ENCODE measurements at places on chromosomes 7 and 10.
A peak's percentile ranks its signal among the peaks of the same experiment; 100 is the strongest.

DNA sequence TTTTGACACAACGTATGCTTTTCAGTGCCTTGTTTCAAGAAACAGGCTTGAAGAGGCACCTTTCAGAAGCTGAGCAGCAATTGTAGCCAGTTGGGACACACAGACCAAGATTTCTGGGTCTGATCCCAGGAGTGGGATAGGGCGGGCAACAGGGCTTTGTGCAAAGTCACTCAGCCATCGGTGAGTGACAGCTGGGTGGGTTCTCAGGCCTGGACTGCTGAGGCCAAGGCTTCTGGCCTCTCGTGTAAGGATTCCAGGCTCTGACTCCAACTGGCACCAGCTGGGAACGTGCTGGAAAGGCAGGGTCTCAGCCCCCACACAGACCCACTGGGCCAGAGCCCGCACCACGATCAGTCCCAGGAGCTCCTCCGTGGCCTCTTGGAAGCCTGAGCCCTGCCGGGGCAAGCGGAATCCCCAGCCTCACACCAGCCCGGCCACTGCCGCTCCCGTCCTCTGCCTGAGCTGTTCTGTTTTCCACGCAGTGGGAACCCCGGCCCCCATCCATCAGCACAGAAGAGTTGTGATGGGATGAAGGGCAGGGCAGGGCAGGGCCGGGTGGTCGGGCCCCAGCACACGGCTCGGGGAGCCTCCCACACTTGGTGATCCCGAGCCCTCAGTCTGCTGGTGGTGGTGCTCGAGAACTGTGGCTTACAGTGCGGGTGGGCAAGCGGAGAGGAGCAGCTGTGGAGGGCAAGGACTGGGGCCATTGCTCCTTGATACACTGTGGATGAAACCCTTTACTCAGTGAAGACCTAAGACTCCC lies 46.8 kb downstream of the VIPR2 start:
- H3K27me3 ChIP-seq, result no peaks in the 10 kb centered on the region
- no peak overlapping the region for H3K27ac ChIP-seq
- no peak for DNase-seq
- H3K4me3 ChIP-seq, result no peak overlapping the region
- H3K36me3 ChIP-seq, result no peaks in the 10 kb centered on the region
- H3K4me1 ChIP-seq, result no peaks in the 10 kb centered on the region

DNA sequence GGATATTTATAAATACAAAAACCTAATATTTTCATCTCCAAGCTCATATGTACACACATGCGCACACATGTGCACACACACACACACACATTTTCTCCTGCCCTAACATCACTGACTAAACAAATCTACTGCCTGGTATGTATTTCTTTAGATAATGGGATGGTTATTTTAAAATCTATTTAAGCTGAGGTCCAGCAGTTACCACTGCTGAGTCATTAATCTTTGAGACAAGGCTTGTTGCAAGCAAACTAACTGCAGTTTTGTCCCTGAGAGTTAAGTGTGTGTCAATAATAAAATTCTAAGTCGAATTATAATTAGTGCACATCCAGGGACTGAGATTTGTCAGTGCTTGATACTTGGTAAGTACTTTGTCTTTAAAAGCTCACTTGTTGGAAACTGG lies 135.1 kb downstream of the VPS50 start:
- no peaks in the 10 kb centered on the region for H3K27me3 ChIP-seq
- no peaks in the 10 kb centered on the region for H3K36me3 ChIP-seq
- peak; percentile 0 for DNase-seq
- no peak overlapping the region for H3K27ac ChIP-seq

DNA sequence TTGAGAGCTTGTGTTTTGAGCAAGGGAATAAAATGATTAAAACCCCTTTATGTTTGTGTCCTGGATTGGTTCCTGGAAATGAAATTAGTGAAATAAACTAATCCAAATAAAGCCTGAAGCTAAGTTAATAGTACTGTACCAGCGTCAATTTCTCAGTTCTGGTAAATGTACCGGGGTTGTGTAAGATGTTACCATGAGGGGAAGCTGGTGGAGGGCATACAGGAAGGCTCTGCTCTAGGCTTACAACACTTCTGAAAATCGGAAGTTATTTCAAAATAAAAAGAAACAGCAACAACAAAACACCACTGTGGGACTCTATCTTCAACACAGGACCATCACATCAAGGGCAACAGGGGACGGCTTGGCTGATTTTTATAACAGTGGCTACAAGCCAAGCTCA lies 257.0 kb downstream of the CREB5 start:
- no peaks in the 10 kb centered on the region for H3K4me1 ChIP-seq
- no peak overlapping the region for H3K27ac ChIP-seq
- H3K36me3 ChIP-seq, result no peaks in the 10 kb centered on the region
- no peak overlapping the region for H3K4me3 ChIP-seq
- no peaks in the 10 kb centered on the region for H3K27me3 ChIP-seq

DNA sequence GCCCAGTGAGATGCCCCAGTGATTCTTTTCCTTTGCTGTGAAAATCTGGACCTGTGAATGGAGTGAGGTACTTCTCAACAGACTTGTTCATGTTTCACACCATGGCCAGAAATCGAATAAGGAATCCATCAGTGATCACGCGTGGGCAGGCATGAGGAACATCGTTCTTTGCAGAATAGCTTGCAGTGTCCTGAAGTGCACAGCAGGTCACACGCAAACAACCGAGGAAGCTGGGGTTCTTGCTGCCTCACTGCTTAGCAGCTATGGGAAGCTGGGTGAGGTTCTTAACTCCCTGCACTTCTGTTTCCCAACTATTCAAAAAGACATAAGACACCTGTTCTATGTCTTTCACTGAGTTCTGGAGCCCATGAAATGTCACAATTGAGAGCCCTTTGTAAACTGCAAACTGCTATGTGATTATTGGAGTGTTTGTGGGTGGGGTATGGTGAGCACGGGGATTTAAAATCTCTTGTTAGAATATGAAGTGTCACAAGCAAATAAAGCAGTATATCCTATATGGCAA lies 253.4 kb downstream of the KIAA1217 start:
- H3K36me3 ChIP-seq, result no peaks in the 10 kb centered on the region
- no peak overlapping the region for H3K27ac ChIP-seq
- H3K4me1 ChIP-seq, result no peaks in the 10 kb centered on the region
- DNase-seq, result no peak
- H3K4me3 ChIP-seq, result no peak overlapping the region

GRCh38 chr10:24575481-24576002 lies 148.1 kb downstream of the ARHGAP21 start:
- no peak overlapping the region for H3K4me3 ChIP-seq
- DNase-seq, result no peak
- H3K27me3 ChIP-seq, result no peaks in the 10 kb centered on the region
- no peaks in the 10 kb centered on the region for H3K36me3 ChIP-seq

DNA sequence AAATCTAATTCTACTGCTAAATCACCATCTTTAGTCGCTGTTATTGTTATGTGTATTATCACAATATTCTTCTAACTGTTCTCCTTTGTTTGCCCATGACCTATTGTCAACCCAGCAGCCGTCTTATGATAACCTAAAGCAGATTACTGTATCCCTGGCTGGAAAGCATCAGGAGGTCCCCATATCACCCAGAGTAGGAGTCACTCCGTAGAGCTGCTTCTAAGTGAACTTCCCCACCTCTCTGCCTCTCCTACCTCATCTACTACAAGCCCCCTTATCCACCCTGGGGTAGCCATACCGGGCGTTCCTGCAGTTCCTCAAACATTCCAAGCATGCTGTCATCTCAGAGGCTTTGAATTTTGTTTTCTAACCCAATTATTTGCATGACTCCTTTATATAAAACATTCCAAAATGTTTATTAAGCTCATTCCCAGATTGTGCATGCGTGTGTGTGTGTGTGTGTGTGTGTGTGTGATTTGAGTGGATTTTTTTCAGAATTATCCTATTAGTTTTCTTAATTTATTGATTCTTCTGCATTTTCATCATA lies 39.7 kb downstream of the POU6F2 start:
- no peaks in the 10 kb centered on the region for H3K4me1 ChIP-seq
- H3K4me3 ChIP-seq, result no peak overlapping the region
- no peak for DNase-seq
- H3K27me3 ChIP-seq, result no peaks in the 10 kb centered on the region

DNA sequence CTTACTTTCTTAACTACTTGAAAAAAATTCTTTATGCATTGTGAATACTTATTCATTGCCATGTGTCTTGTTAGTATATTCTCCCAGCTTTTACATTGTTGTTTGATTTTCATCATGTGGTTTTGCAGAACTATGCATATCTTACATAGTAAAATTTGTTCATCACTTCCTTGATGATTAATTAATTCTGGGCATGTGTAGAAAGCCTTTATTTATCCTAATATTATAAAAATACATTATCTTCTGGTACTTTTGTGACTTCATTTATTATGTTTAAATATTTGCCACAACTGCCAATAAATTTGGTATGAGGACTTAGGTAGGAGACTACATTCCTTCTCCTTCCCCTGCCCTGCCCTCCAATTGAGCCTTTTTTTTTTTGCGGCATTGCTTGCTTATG lies 166.0 kb upstream of the ZNF32 start:
- DNase-seq, result no peak
- H3K36me3 ChIP-seq, result no peaks in the 10 kb centered on the region
- peaks cover 46% of the 10 kb centered on the region for H3K27me3 ChIP-seq
- H3K27ac ChIP-seq, result no peak overlapping the region
- no peak overlapping the region for H3K4me3 ChIP-seq

GRCh38 chr7:131895541-131896164 lies 339.2 kb upstream of the PODXL start:
- no peak for DNase-seq
- no peak overlapping the region for H3K4me3 ChIP-seq
- no peak overlapping the region for H3K27ac ChIP-seq
- H3K36me3 ChIP-seq, result no peaks in the 10 kb centered on the region
- peaks cover 7% of the 10 kb centered on the region for H3K4me1 ChIP-seq
- H3K27me3 ChIP-seq, result no peaks in the 10 kb centered on the region

GRCh38 chr7:14403587-14403986 lies 414.1 kb upstream of the ETV1 start:
- no peaks in the 10 kb centered on the region for H3K4me1 ChIP-seq
- H3K27ac ChIP-seq, result no peak overlapping the region
- H3K4me3 ChIP-seq, result no peak overlapping the region
- no peak for DNase-seq
- no peaks in the 10 kb centered on the region for H3K36me3 ChIP-seq

DNA sequence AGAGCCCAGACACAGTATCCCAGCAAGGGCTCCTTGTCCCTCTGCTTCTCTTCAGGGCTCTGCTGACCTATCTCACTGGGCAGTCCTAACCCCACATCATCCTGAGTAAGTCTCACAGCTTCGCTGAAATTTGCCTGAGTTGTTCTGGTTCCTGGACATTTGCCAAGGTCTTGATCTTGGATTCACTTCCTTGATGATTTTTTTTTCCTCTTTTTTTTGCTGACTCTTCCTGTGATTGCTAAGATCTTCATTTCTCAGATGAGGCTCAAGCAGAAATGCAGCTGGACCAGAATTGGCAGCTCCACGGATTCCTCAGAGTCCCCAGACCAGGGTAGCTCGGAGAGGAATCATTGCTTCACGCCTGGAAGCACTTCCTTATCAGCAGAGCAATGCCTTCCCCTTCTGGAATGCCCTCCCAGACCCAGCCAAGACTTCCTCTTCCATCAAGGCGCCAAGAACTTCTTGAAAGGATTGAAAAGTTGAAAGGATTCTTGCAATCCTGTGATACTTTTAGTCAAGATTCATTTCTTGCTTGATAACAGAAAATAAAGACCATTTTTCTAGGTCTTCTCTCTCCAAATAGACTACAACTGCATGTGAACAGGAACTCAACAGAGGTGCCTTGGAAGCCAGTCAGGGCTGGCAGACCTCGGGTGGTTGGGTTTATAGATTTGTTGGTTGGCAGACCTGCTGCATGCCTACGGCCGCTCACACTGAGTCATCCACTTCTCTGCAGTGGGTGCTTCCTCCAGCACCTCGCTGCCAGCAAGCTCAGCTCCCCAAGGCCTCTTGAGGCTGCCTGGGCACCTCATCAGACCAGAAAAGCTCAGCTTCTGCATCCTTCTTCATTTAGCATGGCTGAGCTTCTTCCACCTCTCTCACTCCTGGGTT lies 8.8 kb upstream of the AFAP1L2 start:
- peak; percentile 86 for DNase-seq
- no peak overlapping the region for H3K27ac ChIP-seq
- no peak overlapping the region for H3K4me3 ChIP-seq
- no peaks in the 10 kb centered on the region for H3K36me3 ChIP-seq

DNA sequence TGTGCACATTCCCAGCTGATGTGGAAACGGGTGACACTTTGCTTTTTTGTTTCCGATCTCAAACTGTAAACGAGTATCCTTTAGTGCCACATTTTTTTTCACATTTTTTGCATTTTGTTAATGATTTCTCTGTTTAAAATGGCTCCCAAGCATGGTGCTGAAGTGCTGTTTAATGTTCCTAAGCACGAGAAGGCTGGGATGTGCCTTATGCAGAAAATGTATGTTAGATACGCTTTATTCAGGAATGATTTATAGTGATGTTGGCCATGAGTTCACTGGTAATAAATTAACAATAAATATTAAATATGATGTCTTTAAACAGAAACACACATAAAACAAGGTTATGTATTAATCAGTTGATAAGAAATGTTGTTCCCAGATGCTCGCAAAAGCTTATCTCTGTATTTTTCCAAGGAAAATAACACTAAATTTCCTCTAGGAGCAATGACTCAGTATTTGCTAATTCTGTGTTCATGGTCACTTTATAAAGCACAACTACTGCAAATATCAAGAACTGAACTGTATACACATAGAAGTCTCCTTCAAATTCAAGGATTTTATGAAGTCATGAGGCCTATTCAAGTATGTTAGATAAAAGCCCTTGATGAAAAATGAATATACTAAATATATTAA lies 305.9 kb upstream of the SMIM30 start:
- H3K36me3 ChIP-seq, result no peaks in the 10 kb centered on the region
- H3K4me1 ChIP-seq, result no peaks in the 10 kb centered on the region
- no peak overlapping the region for H3K27ac ChIP-seq

- peak overlapping the region; percentile 82 for H3K27ac ChIP-seq
- H3K36me3 ChIP-seq, result no peaks in the 10 kb centered on the region
- H3K27me3 ChIP-seq, result no peaks in the 10 kb centered on the region
- DNase-seq, result no peak
- H3K4me3 ChIP-seq, result no peak overlapping the region
Observed at GRCh38 chr10:48684463-48684791, 246 bp upstream of the WDFY4 start.

- no peak overlapping the region for H3K4me3 ChIP-seq
- H3K27me3 ChIP-seq, result no peaks in the 10 kb centered on the region
- no peak overlapping the region for H3K27ac ChIP-seq
- H3K4me1 ChIP-seq, result no peaks in the 10 kb centered on the region
- no peak for DNase-seq
Observed at GRCh38 chr10:104049504-104050250, 36.0 kb downstream of the COL17A1 start.

GRCh38 chr10:74677951-74678350 lies 148.4 kb upstream of the KAT6B start:
- no peak overlapping the region for H3K27ac ChIP-seq
- no peaks in the 10 kb centered on the region for H3K27me3 ChIP-seq
- H3K4me1 ChIP-seq, result no peaks in the 10 kb centered on the region
- H3K36me3 ChIP-seq, result peaks cover 14% of the 10 kb centered on the region
- no peak overlapping the region for H3K4me3 ChIP-seq

- no peaks in the 10 kb centered on the region for H3K27me3 ChIP-seq
- H3K36me3 ChIP-seq, result no peaks in the 10 kb centered on the region
- no peaks in the 10 kb centered on the region for H3K4me1 ChIP-seq
- no peak for DNase-seq
- no peak overlapping the region for H3K4me3 ChIP-seq
Observed at GRCh38 chr7:132723506-132724081, 147.3 kb upstream of the PLXNA4 start.
